ENCODE measurements at places on chromosomes 6 and 20.

DNA sequence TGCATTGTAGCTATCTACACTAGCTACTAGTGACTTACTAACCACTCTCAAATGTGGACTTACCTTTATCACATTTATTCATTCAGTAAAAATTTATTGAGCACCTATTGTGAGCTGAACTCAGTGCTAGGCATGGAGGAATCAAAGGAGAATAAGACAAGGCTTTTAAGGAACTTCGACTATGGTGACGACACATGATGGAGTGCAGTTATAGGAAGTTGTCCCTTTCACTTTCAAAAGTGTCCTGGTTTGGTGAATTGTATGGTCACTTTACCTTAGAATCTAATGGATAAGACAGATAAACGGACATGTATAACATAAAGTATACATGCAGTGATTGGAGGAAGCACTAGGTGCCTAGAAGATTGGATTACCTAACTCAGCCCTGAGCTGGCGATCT, 4.3 kb downstream of the AKAP7 start:
- DNase-seq, result no peak

DNA sequence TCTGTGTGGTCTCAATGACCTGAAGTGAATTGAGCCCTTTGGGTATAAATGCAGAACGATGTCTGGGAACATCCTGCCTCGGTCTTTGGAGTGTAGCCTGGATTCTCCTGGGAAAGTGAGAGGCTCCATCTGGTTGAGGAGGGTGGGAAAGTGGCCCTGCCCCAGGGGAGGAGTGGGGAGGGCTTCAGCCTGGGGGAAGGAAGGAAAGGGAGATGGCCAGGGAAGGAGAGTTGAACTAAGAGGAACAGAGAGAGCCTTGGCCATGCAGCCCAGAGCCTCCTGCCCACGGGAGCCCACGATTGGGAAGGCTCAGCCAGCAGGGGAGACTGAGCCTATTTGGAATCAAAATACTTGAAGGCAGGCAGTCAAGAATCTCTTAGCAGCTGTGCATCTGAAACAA, 2.3 kb upstream of the EPB41L1 start:
- DNase-seq, result no peak

GRCh38 chr6:75396005-75396800, 97.4 kb downstream of the FILIP1 start:
- no peak for DNase-seq

GRCh38 chr6:56642366-56643261, at the start of gene DST:
Gene DST, minus strand, starts transcription at chr6:56642889.
- no peak for DNase-seq

DNA sequence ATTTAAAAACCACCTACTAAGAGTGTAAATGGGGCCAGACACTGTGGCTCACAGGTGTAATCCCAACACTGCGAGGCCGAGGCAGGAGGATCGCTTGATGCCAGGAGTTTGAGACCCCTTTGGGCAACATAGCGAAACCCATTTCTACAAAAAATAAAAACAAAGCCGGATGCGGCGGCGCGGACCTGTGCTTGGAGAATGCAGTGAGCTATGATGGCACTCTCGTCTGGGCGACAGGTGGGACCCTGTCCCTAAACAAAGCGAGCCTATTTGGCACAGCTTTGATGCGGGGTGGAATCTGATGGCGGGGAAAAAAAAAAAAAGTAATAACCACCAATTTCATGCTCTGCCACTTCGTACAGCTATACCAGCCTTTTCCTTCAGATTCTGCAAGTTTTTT, 1.1 kb downstream of the TCP1 start:
- DNase-seq, result no peak

- DNase-seq, result no peak
These were observed 988 bp downstream of the ECHDC1 start for GRCh38 chr6:127342296-127342945.

DNA sequence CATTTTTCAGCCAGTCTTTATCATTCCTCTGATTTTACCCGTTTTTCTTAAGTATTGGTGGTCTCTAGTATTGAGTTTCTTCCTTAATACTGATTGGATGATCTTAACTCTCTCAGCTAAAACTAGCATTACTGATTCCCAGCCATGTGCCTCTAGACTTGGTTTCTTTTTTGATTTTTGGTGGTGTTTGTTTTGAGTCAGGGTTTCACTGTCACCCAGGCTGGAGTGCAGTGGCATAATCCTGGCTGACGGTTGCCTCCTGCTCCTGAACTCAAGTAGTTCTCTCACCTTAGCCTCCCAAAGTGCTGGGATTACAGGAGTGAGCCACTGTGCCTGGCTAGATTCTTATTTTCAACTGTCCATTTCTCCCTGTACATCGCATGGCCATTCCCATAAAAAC, 24.9 kb downstream of the DPPA5 start:
- DNase-seq, result no peak

DNA sequence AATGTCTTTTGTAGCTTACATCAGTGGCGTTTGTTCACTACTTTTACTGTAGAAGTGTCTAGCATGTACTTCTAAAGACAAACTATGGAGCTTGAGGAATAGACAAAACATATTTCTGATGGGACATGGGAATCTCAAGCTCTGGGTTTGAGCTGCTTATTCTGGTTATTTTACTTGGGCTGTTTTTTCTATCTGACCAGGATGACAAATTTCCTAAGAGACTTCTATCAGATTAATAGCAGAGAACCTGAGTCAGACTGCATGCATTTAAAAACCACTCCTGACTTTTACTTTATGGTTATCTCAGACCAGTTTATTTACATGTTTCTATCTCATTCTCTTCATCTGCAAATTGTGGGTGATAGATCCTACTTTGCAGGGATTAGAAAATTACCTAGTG, 1282.3 kb upstream of the GJE1 start:
- DNase-seq, result no peak

- DNase-seq, result no peak
These were observed 148.2 kb downstream of the LAMA2 start for GRCh38 chr6:129031051-129031599.

GRCh38 chr6:53433951-53434285, 85.2 kb upstream of the ELOVL5 start:
- DNase-seq, result no peak

GRCh38 chr6:116467514-116467913, 6.3 kb downstream of the CALHM6 start:
- DNase-seq, result no peak

GRCh38 chr20:44097521-44098255, 89.3 kb downstream of the JPH2 start:
- no peak for DNase-seq

- DNase-seq, result no peak
These were observed 192.4 kb downstream of the SLC24A3 start for GRCh38 chr20:19404826-19405225.

DNA sequence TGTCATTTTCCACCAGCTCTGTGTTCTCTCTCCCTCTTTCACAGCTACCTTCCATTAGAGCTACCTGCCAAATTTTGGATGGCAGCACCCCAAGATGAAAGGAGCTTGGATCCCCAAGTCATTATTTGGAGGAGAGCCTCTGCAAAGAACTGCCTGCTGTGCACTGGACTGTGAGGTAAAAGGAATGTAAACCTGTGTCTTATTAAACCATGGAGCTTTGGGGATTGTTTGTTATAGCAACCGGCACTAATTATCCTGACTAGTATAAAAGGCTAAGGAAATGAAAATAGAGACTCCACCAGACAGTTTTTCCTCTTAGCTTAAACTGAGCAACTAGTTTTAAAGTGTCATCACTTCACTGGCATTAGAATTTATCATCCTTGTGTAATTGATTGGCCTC, 191.6 kb upstream of the DTNBP1 start:
- no peak for DNase-seq

DNA sequence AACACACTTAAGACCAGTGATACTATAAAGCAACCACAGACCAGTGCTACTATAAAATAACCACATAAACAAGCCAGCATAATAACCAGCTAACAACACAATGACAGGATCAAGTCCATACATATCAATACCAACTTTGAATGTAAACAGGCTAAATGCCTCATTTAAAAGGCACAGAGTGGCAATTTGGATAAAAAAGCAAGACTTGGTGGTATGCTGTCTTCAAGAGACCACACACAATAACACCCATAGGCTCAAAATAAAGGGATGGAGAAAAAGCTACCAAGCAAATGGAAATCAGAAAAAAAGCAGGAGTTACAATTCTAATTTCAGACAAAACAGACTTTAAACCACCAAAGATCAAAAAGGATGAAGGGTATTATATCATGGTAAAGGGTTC, 19.8 kb upstream of the ELOVL4 start:
- DNase-seq, result no peak

- no peak for DNase-seq
These were observed 438.2 kb downstream of the CD83 start for GRCh38 chr6:14555804-14556203.

DNA sequence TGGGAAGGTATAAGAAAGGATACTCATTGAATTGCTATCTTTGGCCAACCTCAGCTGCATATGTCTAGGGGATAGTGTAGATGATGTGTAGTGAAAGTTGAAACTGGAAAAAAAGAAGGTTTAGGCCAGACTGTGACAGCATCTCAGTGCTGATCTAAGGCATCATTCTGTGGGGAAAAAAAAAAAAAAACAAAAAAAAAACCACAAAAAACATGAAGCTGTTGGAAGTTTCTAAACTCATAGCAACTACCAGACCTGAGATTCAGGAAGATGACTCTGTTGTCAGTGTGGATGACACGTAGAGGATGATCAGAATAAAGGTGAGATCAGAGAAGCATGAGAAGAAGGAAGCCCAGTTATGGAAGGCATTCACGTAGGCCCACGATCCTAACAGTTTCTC, 100.8 kb upstream of the CNKSR3 start:
- no peak for DNase-seq

DNA sequence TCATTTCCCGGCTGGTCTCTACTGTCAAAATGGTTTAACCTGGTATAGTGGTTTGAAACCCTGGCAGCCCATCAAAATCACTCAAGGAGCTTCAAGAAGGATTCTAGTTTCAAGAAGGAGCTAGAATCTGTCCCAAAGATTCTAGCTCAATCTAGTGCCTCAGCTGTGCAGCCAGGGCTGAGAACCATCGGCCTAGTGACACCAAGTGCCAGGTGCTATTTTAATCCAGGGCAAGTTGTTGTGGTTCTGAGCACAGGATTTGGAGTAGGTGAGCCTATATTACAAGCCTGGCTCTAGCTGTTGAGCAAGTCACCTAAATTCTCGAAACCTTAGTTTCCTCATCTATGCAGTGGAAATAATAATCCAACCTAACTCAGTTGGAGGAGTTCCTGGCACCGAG, 3.7 kb downstream of the MOCS1 start:
- no peak for DNase-seq

DNA sequence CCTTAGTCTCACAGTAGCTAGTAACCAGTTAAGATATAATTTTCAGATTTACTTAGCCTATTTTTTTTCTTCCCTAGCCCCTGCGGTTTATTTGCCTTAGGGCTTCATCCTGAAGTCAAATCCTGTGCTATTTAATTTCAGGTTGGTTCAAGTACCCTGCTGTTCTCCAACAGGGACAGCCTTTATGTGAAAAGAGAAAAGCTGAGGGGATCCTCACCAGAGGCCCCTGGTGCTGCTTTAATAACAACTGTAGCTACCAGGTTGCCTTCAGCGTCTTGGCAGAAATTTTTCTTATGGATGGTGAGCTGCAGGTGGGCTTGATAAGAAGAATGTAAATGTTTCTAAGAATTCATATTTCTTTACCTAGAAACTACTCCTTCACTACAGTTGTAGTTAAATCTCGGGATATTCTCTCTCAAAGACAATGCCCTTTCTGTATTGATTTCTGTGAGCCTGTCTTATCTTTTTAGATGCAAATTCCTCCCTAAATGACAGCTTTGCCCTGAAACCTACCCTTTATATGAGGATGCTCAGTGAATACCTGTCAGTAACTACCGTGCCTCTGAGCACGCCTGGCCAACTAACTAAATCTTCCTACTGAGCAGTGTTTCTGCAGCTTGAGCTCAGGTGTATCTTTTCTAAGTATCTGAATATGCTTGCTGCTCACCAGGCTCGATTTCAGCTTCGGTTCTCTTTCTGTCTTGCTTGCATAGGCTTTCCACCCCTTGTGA, 320.5 kb downstream of the MMUT start:
- no peak for DNase-seq

DNA sequence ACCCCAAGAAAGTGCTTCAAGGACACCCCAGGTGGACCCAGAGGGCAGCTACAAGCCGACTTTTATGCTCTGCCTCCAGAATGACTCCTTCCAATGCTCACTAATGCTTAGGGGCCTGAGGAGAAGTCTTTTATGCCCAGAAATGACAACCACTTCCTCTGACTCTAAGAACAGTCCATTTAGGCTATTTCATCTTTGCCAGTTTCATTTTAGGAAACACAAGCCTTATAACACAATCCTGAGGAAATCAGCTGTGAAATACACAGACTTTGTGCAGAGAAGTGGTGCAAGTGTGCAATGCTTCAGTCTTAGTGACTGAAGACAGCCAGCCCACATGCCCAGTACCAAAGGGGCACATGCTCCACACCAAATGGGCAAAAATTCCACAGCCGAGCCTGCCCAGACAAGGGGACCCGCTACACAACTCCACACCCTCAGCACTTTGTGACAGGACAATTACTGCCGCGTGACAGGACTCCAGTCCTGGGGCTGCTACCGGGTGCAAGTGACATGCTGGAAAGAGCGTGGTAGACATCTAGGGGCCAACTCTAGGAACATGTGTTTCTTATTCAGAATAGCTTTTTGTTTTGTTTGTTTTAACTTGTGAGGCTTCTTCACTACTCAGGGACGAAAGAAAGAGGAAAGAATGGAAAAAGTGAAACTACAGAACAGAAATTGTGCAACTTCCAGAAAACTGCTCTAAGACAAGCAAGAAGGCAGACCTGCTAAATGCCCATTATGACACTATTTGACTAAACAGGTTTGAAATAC, 28.2 kb upstream of the PLAGL1 start:
- no peak for DNase-seq

DNA sequence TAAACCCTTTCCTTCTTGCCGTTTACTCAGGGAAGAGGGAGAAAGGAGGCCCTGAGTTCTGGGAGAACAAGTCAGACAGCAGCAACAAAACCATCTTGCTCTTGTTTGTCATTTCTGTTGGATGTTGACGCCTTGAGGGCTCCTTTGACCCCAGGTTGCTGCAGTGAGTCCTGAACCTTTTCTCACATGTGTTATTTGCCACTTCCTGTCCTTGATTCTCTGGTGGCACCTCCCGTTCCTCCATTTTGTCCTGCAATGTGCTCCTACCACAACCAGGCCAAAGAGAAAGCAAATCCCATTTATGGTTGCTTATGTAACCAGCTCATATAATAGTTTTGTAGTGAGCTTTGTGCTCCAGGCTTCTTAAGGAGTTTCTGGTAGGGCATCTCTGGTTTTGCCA, 66.6 kb upstream of the ADGRF4 start:
- DNase-seq, result no peak

GRCh38 chr6:74283532-74283931, 587.5 kb downstream of the CD109 start:
- no peak for DNase-seq

- DNase-seq, result no peak
These were observed 253.0 kb downstream of the ARID1B start for GRCh38 chr6:157029980-157030690.

GRCh38 chr20:37821696-37822095, 81.2 kb upstream of the VSTM2L start:
- DNase-seq, result no peak
